ENCODE measurements at places on chromosomes 7 and 10.

DNA sequence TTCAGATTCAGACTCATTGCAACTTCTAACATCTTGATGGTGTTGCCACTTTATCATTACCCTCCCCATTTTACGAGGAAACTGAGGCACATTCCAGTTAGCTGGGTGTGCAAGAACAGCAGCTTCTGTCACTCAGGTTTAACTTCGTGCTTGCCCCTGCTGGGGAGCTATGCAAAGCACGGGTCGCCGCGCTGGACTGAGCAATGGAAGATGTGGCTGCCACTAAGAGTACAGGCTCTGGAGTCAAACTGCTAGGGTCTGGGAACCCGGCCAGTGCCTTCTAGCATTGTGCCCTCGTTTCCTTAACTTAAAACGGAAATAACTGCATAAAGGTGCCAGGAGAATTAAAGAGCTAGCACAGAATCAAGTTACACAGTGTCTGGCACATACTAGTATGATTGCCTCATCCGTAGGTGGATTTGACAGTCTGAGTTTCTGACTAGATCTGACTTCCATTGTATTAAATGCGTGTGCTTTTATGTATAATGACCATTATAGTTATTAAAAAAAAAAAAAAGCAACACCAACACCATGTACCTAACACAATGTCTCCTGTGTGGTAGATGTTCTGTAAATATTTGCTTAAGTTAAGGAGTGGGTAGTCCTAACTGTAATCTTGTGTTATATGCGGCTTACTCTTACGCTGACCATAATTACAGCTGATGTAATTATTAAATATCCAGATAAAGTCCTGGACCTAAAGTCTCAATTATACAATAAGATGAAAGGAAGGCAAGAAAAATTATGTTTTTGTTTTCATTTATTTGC, 842 bp downstream of the ZNF22 start:
- DNase-seq: peak; percentile 51

- DNase-seq: no peak
These were observed 290.7 kb downstream of the FGFR2 start for GRCh38 chr10:121307411-121307980.

- DNase-seq: peak; percentile 14
These were observed 612 bp downstream of the KCP start for GRCh38 chr7:128909625-128910568.

GRCh38 chr7:39461263-39461820, 104.9 kb upstream of the YAE1 start:
- DNase-seq: no peak

DNA sequence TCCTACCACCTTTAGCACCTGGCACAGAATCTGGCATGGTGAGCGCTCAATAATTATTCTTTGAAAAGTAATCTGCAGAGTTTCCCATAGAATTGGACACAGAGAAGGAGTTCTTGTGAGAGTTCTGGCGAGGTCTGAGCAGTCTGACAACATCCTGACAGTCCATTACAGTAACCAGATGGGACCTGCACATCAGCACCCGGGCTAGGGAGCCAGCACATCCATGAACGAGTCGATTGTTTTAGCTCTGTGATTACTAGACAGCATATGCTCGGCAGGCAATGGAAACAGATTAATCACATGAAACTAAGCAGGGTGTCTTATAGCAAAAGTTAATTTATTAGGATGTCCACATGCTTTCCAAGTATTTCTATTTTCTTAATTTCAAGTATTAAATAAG, 96.7 kb downstream of the SEMA3D start:
- no peak for DNase-seq

DNA sequence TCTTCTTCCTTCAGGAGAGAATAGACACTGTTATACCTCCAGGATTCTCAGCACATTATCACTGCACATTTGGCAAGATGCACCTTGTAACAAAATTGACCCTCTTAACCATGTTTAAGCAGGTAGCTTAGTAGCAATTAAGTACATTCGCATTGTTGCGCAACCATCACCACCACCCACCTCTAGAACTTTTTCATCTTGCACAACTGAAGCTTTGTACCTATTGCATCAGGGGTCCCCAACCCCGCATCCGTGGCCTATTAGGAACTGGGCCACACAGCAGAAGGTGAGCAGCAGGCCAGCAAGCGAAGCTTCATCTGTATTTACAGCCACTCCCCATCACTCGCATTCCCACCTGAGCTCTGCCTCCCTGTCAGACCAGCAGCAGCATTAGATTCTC, 29.9 kb upstream of the SMURF1 start:
- DNase-seq: no peak

- no peak for DNase-seq
These were observed 534.0 kb downstream of the DNAJB6 start for GRCh38 chr7:157870644-157871290.

- no peak for DNase-seq
These were observed 162.3 kb upstream of the MTPN start for GRCh38 chr7:136139417-136139816.

GRCh38 chr10:32366588-32366987, 19.6 kb upstream of the EPC1 start:
- no peak for DNase-seq

DNA sequence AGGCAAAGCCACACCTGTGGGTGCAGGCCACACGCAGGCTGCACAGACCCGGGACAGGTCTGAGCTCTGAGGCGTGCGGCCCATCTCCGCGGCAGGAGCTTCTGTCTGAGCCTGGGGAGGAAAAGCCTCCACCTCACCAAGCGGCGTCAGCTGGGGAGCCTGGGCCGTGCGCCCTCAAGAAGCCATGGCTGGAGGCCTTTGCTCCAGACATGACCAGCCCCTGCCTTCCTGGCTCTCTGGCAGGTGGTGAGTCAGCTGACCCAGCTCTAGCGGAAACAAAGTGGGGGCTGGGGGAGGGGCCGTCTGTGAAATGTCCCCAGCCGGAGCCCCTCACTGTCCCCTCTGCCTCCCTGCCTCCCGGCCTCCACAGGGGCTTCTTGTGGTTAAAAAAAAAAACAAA, 12.5 kb downstream of the GPER1 start:
- DNase-seq: no peak

GRCh38 chr10:106949680-106950478, 214.6 kb downstream of the SORCS1 start:
- DNase-seq: no peak

DNA sequence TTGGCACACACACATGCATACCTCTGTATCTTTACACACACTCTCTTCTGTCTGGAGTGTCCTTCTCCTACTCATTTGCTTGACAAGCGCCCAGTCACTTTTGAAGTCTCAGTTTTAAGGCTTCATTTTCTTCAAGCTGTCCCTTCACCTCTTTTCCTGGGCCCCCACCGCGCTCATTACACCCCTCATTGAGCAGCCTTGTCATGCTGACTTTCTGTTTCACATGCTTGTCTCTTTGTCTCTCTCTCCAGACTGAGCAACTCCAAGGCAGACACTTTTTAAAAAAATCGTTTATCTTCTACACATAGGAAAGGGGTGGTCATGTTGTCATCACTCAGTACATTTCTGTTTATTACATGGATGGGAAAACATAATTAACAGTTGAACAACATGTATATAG, 225.2 kb upstream of the FZD1 start:
- DNase-seq: no peak

DNA sequence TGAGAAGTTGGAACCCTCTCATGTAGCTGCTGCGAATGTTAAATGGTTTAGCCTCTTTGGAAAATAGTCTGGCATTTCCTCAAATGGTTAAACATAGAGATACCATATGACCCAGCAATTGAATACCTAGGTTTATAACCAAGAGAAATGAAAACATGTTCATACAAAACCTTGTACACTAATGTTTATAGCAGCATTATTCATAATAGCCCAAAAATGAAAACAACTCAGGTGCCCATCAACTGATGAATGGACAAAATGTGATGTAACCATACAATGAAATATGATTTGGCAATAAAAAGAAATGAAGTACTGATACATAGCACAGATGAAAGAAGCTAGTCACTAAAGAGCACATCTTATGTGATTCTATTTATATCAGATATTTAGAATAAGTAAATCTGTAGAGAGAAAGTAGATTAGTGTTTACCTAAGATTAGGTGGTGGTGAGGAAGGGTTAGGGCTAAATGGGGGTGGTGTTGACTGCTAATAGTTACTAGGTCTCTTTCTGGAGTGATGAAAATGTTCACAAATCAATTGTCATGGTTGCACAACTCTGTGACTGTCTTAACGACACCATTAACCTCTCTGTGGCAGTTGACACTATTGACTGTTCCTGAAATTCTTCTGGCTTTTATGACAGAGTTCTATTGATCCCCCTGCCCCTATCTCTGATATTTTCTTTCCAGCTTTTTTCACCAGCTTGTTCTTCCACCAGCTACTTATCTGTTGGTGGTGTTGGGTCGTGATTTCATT, 35.2 kb downstream of the VCL start:
- no peak for DNase-seq

DNA sequence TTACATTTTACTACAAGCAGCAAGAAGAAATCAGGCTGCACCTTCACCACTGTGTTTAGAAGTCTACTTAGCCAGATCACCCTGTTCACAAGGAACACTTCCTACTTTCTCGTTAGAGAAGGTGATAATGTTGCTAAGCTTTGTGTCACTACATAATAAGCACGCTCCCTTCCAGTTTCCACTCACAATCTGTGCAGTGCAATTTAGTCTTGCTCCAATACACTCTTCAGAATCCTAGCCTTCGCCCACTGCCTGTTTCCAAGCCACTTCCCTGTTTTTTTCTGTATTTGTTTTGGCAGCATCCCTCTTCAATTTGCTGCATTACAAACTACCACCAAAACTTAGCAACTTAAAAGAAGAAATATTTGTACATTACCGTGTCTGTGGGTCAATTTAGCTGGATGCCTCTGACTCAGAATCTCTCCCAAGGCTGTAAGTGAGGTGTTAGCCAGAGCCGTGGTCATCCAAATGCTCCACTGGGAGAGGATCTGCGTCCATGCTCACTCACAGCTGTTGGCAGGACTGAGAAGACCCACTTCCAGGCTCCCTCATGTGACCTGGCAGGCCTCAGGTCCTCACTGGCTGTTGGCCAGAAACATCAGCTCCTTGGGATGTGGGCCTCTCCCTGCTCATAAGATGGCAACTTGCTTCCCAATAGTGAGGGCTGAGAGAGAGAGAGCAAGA, 110.4 kb downstream of the PON1 start:
- DNase-seq: peak; percentile 87

GRCh38 chr10:36765782-36766414, 359.5 kb upstream of the ANKRD30A start:
- peak; percentile 18 for DNase-seq

DNA sequence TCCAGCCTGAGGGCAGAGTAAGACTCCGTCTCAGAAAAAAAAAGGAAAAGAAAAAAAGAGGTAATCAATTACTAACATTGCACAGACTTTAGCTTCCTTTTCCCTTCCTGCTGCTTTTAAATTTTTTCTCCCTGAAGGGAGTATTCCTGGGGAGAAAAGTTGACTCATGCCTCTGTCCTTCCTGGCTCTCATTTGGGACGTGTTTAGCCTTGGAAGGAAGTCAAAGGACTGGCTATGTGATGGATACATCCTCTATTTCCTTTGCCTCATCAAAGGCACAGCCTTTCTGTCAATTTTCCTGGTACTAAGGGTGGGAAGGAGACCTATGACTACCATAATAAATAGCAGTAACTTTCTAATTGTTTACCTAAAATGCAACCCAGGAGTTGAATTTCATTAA, 77.6 kb downstream of the ITGA8 start:
- DNase-seq: peak; percentile 4

GRCh38 chr7:151174246-151175046, 7.0 kb upstream of the GBX1 start:
- no peak for DNase-seq

- no peak for DNase-seq
These were observed 121.1 kb downstream of the CFTR start for GRCh38 chr7:117600911-117601310.

DNA sequence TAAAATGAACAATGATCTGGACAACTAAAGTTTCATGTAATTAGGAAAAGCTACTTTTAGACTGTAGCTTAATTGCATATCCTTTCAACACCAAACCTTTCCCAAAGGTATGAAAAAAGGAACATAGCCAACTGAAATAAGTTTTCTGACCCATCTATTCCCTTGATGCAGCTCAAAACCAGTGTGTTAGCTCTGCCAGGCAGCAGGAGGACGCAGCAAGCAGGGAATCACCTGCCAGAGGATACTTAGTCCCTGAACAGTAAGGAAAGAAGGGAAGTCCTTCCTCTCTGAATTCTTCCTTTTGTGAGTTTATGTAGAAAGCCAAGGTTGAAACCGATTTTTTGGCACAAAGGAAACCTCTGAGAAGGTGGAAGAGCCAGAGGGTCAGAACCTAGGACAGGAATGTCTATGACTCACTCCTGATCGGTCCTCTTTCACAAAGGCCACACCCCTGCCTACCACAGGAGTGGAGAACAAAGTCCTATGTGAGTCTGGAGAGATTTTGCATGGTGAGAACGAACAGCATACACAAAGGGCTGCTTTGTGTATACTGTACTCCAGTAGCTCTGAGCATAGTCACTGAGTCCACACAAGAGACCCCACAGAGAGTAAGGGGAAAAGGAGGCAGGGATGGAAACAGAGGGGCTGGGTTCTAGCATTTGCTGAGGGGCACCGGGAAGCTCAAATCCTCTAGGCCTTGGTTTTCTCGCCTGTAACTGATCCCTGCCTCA, 68.8 kb upstream of the GSDME start:
- DNase-seq: no peak

DNA sequence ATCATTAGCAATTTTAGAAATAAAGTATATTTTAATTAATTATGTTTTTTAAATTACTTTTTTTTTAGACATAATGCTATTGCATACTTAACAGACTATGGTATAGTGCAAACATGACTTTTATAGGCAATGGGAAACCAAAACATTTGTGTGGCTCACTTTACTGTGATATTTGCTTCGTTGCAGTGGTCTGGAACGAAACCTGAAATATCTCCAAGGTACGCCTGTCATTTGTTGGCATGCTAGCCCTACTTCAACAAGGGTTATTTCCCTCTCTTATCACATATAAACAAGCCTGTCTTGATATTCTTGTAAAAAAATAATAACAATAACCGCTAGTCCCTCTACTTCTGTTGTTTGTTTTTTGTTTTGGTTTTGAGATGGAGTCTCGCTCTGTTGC, 74.2 kb downstream of the TYW1B start:
- DNase-seq: no peak

DNA sequence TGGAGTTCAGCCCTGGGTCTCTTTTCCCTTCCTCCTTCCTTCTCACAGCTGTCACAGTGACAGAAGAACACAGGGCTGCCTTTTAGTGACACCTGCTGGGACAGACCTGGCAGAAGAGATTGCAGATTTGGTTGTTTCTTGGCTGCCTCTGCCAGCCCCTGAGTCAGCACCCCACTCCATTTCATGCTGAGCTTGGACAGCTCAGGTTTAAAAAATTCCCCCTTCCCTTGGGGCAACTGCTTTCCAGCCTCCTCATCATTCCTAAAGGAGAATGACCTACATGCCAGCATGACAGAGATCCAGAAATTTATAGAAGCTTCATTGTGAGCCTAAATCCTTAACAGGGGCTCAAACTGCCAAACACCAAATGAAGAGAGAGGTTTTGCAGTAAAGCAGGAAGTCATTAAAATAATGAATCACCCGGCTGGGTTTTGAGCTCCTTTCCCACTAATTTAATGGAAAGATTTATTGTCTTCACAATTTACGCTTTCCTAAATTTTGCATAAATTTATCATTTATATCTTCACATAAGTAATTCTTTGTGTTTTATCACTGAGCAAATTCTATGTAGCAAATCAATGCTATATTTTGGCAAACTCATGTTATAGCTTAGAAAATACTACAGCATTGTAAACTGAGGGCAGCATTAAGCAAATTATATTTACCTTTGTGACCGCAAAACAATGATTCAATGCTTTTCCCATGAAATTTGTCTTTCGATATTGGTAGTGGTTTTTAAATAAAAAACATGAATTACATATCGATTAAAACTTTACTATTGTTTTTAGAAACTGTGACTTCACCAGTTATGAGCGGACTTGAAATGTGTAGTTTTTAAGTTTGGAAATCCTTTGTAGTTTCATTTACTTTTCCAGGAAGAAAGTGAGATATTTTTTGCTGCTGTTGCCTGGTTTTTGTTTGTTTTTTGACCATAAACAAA, 399.5 kb upstream of the ANKRD30A start:
- DNase-seq: peak; percentile 72
